EH (cell line): ENCODE measurements at places on chromosomes 7 and 10.

GRCh38 chr7:149883452-149883861 lies 9.7 kb downstream of the ATP6V0E2 start:
- DNase-seq = peak; percentile 48

DNA sequence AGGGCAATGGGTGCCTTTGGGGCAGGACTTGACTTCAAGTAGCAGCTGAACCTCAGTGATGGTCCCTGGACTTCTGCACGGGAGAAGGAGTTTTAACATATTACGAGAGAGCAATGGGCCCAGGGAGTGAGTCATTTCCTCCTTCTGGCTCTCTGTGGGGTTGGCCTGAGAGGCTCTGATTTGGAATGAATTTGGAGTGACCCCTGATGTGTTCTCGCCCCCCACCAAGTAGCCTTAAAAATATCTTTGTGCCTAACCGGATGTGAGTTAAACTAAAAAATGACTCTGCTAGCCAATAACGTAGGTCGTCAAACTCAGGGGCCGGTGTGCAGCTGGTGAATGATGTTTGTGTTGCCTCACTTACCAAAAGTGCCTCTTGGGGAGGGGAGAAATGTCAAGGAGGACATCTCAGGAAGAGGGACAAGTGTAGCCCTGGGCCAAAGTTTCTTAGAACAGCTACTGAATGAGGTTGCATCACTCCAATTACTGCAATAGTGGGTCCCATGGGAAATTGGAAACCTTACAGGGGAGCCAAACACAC lies 656.6 kb downstream of the INHBA start:
- peak; percentile 94 for DNase-seq

DNA sequence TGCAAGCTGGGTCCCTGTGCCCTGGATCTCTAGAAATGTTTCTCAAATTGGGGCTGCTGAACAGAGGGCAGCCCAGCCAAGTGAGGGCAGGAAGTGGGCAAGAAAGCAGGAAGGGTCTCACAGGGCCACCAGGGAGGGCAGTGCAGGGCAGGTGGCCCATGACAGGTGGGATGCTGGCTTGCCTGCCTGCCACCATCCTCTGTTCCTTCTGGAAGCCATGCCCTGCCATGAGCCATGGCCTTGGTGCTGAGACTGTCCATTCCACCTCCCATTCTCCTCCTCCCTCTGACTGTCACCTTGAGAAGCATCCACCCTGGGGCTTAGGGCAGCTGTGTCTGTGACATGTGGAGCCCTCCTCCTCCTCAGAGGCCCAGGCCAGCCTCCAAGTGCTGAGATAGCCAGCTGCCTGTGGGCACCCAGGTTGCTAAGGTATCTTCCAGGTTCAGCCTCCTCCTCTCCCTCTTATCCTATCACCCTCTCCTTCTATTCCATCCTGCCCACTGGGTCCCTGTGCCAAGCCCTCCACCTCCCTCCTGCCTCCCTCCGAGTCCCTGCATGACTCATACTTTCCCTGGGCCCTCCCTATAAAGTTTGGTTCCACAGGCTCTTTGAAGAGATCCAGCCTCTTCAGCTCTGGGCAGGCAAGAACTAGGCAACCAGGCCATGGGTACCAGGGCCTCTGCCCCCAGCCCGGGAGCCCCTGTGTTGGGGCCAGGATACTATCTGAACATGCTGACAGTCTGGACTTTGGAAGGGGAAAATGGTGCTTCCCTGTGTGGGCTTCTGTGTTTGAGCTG lies 1.3 kb downstream of the VSIR start:
- DNase-seq = peak; percentile 86

DNA sequence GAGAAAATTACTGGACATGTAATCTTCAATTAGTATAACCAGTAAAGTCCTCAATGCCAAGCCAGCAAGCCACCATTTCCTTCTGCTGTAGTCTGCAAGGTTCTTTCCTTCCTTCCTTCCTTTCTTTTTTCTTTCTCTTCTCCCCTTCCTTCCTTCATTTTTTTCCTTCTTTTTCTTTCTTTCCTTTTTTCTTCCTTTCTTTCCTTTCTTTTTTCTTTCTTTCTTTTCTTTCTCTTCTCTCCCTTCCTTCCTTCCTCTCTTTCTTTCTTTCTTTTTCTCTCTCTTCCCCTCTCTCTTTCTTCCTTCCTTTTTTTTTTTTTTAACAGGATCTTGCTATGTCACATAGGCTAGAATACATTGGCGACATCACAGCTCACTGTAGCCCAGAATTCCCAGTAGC lies 369.8 kb downstream of the SEMA3D start:
- DNase-seq = no peak

DNA sequence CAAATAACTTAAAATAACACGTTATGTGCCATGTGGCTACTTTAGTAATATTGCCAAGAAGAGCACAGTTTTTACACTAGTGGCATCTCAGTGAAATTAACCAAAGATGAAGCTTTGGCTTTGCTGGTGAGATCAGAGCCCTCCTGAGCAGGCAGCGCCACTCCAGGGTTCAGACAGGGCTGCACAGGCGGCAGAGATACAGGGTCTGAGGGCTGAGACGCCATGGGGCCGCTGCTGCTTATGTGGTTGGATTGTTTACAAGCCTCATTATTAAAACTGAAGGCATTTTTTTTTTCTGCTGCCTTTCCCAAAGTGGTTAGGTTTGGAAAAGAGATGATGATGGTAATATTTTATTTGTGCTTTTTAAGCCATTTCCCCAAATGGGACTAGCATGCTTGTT lies 68.8 kb upstream of the DNAJB6 start:
- DNase-seq = no peak

DNA sequence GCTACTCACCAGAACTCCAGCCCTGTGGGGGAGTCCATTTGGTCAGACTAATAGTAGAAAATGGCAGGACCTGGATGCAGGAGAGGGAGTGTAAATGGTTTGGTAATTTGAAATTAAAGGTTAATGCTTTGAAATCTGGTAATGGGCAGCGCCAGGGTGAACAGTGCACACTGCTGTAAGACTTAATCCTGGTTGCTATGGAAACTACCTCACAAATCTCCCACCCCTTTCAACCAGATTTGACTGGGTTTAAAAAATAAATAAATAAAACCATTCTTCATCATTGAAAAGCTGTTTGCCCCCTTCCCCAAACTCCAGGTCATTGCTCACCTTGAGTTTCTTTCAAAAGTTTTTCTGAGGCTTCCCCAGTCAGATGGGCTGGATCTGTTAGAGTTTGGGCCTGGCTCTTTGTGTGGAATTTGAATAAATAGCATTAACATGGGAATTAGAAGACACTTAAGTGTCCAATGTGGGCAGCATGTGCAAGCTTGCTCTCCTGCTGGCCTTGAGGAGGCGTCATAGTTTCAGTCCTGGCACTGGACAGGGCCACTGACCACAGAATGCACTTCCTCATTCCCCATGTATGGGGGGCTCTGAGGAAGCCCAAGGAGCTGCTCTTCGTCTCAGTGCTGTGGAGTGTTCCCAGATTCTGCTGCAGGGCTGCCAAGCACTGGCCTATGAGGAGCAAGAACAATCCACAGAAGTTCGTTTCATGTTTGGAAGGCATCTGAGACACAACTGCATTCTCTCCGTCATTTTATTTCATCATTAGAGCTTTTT lies 90.7 kb downstream of the LRRC4 start:
- DNase-seq = peak; percentile 39

GRCh38 chr10:103423748-103424147 lies 27.3 kb downstream of the PDCD11 start:
- DNase-seq = no peak

DNA sequence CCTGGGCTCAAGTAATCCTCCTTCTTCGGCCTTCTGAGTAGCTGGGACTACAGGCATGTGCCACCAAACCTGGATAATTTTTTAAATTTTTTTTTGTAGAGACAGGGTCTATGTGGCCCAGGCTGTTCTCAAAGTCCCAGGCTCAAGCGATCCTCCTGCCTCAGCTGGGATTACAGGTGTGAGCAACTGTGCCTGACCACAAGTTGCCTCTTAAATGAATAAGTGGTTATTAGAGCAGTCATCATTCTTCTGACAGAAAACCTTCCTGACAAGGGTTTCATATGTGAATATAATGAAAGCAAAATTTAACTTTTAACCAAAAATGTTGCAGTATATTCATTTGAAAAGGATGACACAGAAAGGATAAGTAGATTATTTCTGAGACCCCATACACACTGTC lies 532.5 kb downstream of the GRM8 start:
- DNase-seq = no peak

- no peak for DNase-seq
These were observed 135.1 kb downstream of the TAX1BP1 start for GRCh38 chr7:27875061-27875460.

- no peak for DNase-seq
These were observed 21.8 kb downstream of the DIP2C start for GRCh38 chr10:667602-668143.

GRCh38 chr7:12942609-12943008 lies 255.2 kb downstream of the ARL4A start:
- no peak for DNase-seq

DNA sequence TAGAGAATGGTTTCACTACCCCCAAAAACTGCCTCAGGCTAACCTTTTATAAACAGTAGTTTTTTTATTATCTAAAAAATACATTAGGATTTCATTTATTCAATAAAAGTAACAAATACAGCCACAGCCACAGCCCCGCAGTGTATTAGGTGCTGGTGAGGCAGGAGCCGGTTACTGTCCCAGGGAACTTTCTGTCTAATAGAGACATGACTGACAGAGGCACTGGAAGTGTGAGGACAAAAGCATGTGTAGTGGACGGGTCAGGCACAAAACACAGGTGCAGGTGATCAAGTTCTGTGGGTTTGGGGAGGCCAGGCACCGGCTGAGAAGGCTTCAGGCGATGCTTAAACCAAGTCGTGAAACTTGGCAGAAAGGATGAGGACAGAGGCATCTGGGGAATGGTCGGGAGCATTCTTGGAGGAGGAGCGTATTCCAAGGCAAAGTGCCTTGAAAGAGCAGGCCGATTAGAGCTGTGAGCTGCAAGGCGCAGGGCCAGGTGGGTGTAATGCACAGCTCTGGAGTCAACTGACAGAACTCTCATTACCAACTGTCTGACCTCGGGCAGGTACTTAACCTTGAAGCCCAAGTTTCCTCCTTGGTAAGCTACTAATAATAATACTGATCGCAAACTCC lies 138.2 kb downstream of the USP6NL start:
- peak; percentile 24 for DNase-seq

GRCh38 chr10:87974769-87975168 lies 111.3 kb downstream of the PTEN start:
- DNase-seq = no peak

DNA sequence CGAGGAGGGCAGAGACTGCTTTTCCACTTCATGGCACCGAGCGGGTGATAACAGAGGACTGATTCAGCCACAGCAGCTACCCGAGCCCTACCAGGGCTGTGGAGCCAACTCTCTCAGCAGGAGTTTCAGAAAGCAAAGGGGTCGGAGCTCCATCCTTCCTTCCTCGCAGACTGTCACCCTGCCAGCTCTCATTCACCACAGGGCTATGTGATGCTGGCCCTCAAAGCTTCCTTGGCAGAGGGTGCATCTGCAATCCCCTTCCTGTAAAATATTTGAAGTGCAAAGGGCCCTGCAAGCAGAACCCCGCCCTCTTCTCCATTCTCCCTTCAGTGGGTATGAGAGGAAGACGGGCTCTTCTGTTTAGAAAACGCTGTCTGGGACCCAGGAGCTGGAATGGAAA lies 105.3 kb upstream of the LYZL2 start:
- no peak for DNase-seq

DNA sequence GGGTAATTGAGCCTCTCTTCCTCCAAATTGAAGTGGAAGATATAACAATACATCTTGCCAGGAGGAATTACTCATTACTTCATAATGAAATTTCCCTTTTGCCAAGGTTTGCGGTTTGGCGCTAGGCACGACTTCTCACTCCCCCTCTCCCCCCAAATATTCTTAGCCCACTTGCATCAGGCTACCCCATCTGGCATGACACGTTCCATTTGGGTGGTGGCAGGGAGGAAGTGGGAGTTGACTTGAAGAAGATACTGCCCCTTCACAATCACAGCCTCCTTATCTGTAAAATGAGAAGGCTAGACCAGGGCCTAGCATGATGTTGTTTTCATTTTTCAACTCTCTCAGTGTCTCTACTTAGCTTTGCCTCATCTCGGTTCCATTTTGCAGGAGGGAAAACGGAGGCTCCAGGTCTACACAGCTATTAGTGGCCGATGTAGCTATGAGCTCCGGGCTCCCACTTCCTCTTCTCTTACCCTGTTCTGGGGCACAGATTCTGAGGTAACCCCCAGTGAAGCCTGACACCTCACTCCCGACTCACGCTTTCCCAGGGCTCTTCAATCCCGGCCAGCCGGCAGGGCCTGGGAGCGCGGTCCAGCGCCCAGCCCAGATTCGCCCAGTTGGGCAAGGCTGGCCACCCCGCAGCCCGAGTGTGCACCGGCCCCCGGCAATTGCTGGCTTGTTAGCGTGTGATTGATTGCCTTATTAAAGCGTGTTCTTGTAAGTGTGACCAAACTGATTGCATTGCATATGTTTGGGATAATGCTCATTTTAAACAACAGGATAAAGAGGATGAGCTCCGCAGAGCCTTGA lies 6.5 kb downstream of the EVX1 start:
- DNase-seq = no peak

DNA sequence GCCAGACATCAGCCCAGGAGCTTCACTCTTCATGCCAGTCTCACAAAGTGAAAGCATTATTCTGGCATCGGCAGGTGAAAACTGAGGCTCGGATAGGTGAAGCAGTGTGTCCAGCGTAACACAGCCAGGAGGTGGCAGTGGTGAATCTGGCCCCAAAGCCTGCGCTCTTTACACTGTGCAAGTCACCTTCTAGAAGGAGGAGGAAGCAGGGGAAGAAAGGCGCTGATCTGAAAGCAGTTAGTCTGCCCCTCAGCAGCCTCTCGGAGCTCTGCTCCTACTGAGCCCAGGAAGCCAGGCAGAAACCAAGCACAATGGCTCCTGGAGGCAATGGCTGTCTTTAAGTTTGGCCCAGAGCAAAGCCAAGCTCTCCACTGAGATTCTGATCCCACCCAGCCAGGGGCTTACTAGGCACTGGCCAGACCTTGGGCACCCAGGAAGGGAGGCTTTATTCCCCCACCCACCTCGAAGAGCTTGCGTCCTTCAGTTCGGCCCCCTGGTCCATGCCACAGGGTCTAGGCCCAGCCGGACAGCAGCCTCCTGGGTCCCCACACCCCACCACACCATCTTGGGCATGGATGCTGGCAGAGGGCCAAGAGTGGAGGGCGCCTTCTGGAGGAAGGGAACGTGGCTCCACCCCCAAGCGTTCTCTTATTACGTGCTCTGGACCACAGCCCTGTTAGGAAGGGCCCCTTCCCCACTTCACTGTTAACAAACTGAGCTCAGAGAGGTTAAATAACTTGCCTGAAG lies 104.5 kb downstream of the GRID1 start:
- no peak for DNase-seq

GRCh38 chr10:7038416-7038815 lies 372.4 kb downstream of the SFMBT2 start:
- DNase-seq = no peak
